ENCODE measurements at places on chromosomes 1 and 21. TPM values are rescaled to one million over a fixed set of nuclear protein-coding genes. Genes with fewer than 3 reads are reported as not detected.

The SPRR1A gene
- total RNA-seq, result not detected

The HPDL gene
- total RNA-seq, result 5.0 TPM

The RGS8 gene
- total RNA-seq, result not detected

The GJA5 gene
- 0.03 TPM for total RNA-seq

The LCE6A gene
- total RNA-seq, result not detected

The S100A2 gene
- 29.8 TPM for total RNA-seq

The EBNA1BP2 gene
- total RNA-seq, result 196 TPM

The SYCP1 gene
- total RNA-seq, result not detected
